Activated CD8-positive, alpha-beta memory T cell treated with anti-CD3 and anti-CD28 coated beads for 48 hours (primary cell): ENCODE measurements at places on chromosomes 3 and 15.

- DNase-seq, result no peak
These were observed 8.2 kb downstream of the PLCD1 start for GRCh38 chr3:38021196-38021595.

GRCh38 chr3:64125561-64125960, 99.7 kb downstream of the PRICKLE2 start:
- no peak for DNase-seq

GRCh38 chr15:47470983-47471382, 246.3 kb upstream of the SEMA6D start:
- no peak for DNase-seq

DNA sequence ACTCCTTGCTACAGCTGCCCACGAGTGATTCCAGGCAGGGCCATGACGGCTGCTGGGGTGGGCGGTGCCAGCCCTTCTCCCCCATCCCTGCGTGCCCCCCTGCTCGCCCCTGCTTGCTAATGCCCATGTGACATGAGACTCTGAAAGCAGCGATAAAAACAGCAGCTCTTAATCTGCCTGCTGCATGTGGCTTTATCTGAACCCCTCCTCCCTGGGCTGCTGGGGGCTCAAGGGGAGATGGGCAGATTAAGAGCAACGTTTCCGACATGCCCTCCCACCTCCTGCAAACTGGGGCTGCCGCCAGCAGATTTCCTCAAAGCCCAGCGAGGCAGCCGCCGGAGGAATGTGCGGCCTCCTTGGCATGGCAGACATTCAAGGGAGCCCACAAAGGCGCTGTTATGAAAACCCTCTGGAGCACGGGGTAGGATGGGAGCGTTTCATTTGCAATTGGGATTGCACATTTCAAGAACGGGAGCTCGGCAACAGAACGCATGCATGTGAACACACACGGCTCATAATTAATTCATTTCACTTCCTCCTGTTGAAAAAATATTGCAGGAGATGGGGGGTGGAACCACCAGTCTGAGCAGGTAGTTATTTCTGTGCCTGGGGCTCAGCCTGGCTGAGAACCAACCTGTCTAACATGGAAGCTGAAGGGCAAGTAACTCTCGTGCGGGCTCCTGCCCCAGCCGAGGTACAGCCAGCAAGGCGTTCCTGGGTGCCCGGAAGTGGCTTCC, 504.2 kb upstream of the PROK2 start:
- DNase-seq, result no peak

GRCh38 chr15:25727116-25727515, 136.0 kb downstream of the ATP10A start:
- no peak for DNase-seq

- no peak for DNase-seq
These were observed 38.4 kb upstream of the GOLGA8J start for GRCh38 chr15:30044377-30044776.

GRCh38 chr3:69696367-69696766, 42.9 kb upstream of the MITF start:
- DNase-seq, result no peak

- DNase-seq, result no peak
These were observed 19.1 kb downstream of the USP3 start for GRCh38 chr15:63523306-63523990.
